ENCODE measurements at places on chromosomes 6 and 20. TPM values are rescaled to one million over a fixed set of nuclear protein-coding genes. Genes with fewer than 3 reads are reported as not detected.

- no peak overlapping the region for H3K27ac ChIP-seq
- H3K4me1 ChIP-seq, result peaks cover 4% of the 10 kb centered on the region
- no peaks in the 10 kb centered on the region for H3K27me3 ChIP-seq
Measured at GRCh38 chr6:148293181-148293995, 49.2 kb upstream of the SASH1 start.

CNKSR3 gene
- total RNA-seq, result 13.4 TPM

LKAAEAR1 gene
- total RNA-seq, result not detected

GRCh38 chr6:158605266-158605878 lies 39.2 kb downstream of the DYNLT1 start:
- DNase-seq, result no peak
- H3K4me3 ChIP-seq, result no peak overlapping the region
- no peaks in the 10 kb centered on the region for H3K27me3 ChIP-seq
- H3K27ac ChIP-seq, result no peak overlapping the region
- H3K4me1 ChIP-seq, result peaks cover 2% of the 10 kb centered on the region
- peaks cover 19% of the 10 kb centered on the region for H3K36me3 ChIP-seq

All from mesothelial cell of epicardium (in vitro differentiated cells).